Left ventricle myocardium superior (tissue), 1 donor: ENCODE measurements at places on chromosomes 6 and 20.

GRCh38 chr20:17421493-17421892, 109.7 kb downstream of the BFSP1 start:
- no peak for DNase-seq

- DNase-seq: no peak
Measured at GRCh38 chr6:16533210-16533609, 228.1 kb downstream of the ATXN1 start.

GRCh38 chr6:139871165-139871710, 496.8 kb upstream of the CITED2 start:
- DNase-seq: no peak

DNA sequence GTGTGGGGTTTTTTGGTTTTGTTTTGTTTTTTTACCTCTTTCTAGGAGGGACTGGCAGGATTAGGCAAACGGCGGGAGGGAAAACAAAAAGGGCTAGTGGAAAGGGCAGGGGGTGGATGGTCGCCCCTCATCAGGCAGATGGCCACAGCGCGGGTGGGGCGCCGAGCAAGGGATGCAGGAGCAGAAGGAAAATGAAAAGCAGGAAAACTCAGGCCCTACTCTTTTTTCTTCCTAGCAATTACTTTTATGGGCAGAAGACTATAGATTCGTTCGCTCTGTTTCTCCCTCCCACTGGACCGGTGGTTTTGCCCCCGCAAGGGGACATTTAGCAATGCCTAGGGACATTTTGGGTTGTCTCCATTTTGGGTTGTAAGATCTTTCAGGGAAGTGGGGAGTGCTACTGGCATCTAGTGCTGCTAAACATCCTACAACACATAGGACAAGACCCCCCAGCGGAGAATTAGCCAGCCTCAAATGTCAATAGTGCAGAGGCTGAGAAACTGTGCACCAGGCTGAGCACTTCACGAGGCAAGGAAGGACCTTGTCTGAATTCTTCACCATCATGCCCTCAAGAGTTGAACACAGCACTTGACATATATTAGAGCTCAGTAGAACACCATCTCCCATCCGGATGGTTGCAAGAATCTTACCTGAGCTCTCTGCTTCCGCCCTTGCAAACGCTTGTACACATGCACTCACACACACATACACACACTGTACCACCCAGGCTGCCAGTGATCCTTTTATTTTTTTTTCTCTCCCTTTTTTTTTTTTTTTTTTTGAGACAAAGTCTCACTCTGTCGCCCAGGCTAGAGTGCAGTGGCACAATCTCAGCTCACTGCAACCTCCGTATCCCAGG, 4.8 kb upstream of the ZMYND8 start:
- DNase-seq: peak; percentile 51

DNA sequence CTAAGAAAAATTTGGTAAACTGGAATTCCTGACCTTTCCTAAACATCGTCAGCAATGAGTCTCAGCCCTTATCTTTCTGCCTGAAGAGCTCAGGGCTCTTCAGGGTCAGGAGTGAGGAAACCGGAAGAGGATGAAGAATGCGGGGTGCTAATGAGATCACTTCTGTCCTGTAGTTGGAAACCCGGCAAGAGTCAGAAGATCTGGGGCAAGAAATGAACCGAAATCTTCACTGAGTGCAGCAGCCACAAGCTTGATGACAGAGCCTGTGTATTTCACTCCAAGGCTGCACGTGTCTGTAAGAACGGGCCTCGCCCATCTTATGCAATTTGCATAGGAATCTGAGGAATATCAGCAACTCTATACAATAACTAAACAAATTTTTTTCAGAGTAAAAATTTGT, 60.4 kb upstream of the QKI start:
- DNase-seq: no peak

DNA sequence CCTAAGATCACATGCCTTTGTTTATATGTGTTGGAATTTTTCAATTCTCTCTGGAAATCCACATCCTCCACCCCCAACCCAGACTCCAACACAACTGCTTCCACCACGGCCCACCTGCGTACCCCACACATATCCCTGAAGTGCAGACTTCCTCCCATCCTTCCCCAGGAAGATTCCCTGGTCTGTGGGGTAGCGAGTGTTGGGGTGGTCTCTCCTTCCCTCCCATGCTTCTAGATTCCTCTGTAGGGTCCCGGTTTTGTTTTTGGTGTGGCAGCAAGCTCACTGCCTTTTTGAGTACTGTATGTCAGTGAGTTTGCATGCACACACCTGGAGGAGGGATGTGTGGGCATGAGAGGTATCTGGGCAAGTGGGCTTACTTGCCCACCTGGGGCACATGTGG, 127.6 kb downstream of the MRPL14 start:
- no peak for DNase-seq

GRCh38 chr6:41503827-41504465, 42.2 kb upstream of the FOXP4 start:
- DNase-seq: peak; percentile 43

DNA sequence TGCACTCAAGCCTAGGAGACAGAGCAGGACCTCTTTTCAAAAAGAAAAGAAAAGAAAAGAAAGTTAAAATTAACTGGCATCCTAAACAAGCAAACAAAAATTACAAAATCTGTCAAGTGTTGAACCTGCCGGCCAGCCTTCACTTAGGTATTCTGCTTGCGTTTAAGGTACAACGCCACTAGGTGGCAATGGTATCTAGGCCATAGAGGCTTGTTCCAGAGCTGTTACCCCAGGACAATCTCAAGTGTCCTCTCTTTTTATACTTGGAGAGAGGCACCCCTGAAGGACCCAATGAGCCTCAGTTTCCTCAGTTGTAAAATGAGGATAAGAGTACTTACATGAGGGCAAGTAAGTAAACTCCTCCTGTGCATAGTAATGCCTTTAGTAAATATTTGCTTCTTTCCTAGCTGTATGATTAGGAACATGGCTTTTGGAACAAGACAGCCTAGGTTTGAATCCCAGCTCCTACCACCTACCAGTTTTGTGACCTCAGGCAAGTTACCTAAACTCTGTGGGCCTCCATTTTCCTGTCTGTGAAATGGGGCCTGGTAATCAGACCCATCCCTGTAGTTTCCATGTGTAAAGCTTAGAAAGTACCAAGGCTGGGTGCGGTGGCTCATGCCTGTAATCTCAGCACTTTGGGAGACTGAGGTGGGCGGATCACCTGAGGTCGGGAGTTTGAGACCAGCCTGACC, 5.8 kb upstream of the PACSIN1 start:
- DNase-seq: no peak

- DNase-seq: peak; percentile 76
Measured at GRCh38 chr6:138538390-138539031, 39.2 kb upstream of the NHSL1 start.

DNA sequence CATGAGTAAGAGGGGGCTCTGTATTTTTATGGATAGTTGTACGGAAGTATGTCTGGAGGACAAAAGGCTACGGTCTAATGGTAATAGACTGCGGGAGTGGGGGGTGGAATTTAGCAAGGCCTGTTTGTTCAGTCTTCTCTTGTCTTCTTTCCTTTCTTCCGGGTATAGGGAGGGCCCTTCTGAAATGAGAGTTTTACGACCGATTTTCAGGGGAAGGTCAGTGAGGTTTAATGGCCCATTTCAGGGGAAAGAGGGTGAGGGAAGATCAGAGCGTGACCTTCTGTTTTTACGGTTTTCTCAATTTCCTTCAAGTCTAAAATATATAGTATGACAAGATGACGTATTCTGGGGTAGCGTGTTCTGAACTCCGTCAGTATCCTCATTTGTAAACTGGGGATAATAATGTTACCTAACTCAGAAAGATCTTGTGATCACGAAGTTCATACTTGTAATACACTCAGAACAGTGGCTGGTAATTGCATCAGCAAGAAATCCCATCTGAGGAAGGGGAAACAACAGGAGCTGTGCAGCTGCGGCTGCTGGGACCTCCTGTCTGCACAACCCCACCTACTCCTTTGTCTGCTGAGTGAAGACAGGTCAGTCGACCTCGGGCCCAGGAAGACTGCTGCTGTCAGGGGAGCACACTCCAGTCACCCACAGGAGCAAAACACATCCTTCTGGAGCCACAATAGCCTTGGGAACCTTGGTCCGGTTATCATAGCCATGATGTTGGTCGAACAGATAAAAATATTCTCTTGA, 90.4 kb downstream of the MAP3K7 start:
- DNase-seq: no peak

GRCh38 chr6:42690151-42690702, 32.2 kb downstream of the PRPH2 start:
- DNase-seq: no peak

DNA sequence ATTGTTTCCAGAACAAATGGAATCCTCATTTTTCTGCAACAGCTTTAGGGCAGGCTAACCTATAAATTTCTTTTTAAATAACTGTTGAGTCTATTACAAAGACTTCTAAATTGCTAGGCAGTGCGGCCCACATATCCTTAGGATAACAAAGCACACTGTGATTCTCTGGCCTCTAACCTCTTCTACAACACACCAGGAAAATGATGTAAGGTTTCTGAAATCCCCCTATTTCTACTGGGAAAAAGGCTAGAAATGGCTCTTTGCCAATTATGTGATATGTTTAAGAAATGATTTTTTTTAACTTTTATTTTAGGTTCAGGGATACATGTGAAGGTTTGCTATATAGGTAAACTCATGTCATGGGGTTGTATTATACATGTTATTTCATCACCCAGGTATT, 17.3 kb upstream of the NT5E start:
- no peak for DNase-seq

- no peak for DNase-seq
Measured at GRCh38 chr6:46690141-46690755, 2.6 kb downstream of the TDRD6 start.

GRCh38 chr20:9985281-9985680, 49.5 kb upstream of the ANKEF1 start:
- DNase-seq: no peak

- no peak for DNase-seq
Measured at GRCh38 chr20:43863821-43864544, 50.7 kb upstream of the TOX2 start.

- no peak for DNase-seq
Measured at GRCh38 chr6:137157601-137158000, 15.8 kb downstream of the IL22RA2 start.

GRCh38 chr20:57948180-57948955, 238.6 kb upstream of the PMEPA1 start:
- no peak for DNase-seq

- DNase-seq: no peak
Measured at GRCh38 chr6:167936051-167936450, 61.4 kb upstream of the KIF25 start.

GRCh38 chr6:116528780-116529179, 16.7 kb downstream of the TRAPPC3L start:
- DNase-seq: no peak

DNA sequence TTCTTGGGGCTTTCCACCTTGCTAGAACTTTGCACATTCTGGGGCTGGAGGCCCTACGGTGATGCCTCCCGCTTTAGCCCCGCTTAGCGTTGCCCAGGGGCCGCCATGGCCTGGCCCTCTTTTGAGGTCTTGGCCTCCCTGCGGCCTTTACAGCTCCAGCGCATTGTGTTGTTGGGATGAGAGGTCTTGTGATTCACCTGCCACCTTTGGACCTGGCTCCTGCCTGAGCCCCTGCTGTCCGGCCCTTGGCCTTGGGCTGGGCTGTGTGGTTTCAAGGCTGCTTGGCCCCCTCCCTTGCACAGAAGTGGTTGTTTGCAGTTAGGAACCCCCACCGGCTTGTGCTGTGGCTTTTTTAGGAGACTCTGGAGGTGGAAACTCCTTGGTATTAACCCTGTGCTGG, 61.0 kb upstream of the CDH4 start:
- DNase-seq: no peak

DNA sequence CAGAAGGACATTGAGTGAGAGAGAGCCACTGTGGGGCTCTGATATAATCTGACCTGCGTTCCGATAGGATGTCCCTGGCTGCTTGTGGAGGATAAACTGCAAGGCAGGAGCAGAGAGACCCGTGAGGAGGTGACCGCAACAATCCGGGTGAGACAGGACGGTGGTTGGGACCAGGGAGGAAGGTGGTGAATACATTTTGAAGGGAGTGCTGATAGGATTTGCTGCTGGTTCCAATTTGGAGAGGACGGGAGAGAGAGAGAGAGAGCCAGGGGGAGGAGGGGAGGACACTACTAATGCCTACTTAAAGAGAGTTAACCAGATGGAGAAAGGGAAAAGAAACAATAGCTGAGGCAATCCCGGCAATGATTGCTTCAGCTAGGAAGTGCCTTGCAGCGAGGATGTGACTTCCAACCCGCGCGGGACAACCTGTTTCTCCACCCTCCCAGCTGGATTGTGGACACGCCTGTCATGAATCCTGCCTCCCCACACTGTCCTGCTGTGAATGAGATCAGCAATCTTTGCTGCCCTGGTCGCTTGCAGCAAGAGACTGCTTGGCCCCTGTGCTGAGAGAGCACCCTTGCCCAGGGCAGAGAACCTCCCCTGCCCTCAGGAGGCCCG, 199.0 kb upstream of the KCNG1 start:
- no peak for DNase-seq

DNA sequence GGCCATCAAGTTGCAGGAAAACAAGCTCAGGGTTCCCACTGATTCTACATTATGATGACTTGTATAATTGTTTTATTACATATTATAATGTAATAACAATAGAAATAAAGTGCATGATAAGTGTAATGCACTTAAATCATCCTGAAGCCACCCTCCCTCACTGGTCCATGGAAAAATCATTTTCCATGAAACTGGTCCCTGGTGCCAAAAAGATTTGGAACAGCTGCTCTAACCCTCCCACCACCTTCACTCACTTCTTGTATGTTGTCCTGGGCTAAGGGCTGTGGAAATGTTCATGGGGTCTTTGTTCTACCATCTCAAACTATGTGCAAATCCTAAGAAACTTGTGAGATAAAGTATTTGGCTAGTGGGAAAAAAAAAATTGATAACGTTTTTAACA, 133.8 kb downstream of the LRRC1 start:
- no peak for DNase-seq

DNA sequence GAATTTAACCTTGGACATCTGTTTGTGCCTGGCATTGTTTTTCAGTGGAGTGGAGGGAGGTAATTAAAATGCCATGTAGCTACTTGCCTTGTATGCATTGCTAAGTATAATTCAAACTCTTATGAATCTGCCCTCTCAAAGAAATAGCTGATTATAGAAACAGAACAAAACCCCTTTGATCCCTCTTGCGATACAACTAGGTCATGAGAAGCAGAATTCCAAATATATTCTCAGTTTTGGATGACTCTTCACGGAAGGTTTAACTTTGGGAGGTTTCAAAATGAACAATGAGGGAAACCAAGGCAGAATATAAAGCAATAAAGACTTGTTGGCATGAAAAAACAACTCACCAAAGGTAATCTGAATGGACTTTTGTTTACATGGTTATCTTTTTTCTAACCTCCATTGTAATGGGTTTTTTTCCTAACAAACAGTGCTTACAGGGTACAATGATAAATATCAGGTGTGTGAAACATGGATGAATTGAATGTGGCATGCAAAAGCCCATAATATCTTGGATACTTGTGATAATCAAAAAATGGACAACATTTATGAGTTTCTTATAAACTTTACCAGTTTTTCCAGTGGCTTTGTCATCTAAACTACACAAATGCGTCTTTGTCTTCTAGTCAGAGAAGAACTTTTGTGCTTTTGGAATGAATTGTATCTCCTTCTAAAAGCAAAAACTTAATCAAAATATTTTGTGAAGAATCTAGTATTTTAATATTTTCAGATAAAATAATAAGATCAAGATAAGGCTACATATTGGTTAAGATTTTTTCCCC, 15.7 kb upstream of the HEY2 start:
- no peak for DNase-seq
